Right ventricle myocardium superior (tissue), 1 donor: ENCODE measurements at places on chromosomes 6 and 20.

DNA sequence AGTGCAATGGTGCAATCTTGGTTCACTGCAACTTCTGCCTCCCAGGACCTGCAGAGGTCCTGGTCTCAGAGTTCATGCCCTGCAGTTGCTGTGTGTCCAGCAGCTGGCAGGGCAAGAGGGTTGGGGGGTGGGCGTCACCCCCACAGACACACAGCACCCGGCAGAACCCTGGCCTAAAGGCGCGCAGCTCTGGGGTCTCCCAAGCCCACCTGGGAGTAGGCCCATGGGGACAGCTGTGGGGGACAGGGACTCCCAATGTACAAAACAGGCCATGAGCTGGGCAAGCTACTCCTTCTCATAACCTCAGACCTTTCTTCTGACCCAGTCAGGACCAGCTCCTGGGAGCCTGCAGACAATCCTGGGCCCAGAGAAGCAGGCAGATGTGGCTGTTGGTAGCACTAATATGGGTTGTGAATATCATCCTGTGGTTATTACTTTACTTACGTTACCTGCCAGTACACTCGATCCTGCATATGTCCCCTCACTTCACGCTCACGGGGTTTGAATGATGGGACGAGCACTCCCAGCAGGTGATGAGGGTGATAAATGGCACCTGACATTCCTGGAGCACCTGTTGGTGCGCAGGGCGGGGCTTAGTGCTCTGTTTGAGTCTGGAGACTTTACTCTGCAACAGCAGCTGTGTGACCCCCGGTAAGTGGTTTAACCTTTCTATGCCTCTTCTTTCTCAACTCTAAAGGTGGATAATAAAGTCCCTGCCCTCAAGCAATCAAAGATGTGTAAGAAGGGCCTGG is 39.9 kb upstream of the SULF2 start:
- no peak for DNase-seq

DNA sequence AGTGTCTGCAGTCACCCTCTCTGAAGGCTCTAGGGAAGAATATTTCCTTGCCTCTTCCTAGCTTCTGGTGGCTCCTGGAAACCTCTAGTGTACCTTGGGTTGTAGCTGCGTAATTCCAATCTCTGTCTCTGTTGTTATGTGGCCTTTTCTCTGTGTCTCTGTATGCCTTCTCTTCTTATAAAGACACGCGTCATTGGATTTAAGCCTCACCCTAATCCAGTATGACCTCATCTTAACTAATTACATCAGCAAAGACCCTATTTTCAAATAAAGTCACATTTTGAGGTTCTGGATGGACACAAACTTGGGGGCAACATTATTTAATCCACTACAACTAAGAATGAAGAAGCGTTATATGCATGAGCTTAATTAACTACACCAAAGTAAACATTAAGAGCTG is 111.4 kb upstream of the ZNF184 start:
- no peak for DNase-seq

DNA sequence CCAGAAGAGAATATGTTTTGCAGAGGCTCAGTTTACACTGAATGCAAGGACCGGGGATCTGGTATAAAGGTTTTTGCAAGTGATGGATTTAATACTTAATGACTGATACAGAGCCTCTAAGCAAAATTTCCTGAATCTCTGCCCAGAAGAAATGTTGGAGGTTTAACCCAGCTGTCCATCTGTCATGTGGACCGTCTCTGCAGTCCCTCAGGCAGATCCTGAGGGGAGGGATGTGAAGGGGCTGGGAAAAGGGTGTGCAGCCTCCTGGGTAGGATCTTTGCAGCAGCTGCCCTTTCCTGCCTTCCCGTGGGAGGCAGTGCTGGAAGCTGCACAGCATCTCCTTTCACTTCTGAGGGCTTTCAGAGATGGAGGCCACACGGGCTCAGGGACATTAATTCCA is 207.0 kb downstream of the SLC24A3 start:
- DNase-seq = no peak

DNA sequence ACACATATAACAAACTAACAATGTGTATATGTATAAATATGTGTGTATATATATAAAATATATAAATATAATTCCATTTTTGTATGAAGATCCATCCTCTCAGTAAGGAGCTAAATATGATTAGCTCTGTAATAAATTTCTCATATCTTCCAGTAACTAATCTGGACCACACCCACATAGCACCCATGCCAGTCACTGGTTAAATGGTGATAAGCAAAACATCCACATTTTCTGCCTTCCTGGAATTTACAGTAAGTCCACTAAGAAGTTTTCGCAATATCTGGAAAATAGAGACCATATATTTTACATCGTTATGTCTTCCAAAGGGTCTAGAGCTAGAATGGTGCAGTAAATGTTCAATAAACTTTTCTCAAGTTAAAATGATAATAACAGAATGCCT is 151.5 kb upstream of the STMND1 start:
- no peak for DNase-seq

GRCh38 chr6:18997375-18997826 is 610.3 kb downstream of the RNF144B start:
- no peak for DNase-seq

DNA sequence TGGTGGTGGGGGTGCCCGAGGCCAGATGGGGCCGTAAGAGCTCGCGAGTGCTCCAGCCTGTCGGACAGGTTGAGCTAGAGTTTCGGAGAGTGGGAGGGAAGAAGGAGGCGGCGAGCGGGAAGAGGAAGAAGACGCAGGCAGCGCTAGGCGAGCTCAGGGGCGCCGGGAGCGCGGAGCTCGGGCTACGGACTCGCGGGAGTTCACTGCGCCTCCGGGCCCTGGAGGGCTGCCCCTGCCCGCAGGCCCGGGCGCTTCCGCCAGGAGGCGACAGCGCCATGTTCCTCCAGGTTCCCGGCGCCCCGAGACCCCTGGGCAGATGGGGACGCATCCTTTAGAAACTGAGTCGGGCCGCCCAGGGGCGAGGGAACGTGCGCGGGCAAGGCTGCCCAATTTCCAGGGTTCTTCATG is 984 bp downstream of the TFAP2C start:
- peak; percentile 47 for DNase-seq

GRCh38 chr6:151292974-151293687 is 53.4 kb downstream of the AKAP12 start:
- DNase-seq = no peak

DNA sequence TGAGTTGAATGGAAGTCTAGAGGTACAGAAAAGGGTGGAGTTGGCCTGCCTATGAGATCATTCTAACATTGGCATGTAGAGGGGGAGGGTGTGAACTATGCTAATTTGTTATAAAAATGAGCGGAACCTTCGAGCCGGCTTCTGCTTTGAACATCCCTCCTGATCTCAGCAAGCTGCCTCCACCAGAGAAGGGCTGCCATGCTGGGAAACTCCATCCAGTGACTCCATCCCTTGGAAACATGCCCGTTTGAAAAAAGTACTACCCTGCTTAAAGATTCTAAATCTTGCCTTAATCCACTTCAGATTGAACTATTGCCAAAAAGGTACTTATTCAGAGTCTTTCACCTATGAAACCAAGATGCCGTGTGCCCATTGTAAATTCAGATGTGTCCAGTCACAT is 43.6 kb upstream of the TMEM170B start:
- no peak for DNase-seq

- no peak for DNase-seq
These were observed 45.5 kb downstream of the STX11 start for GRCh38 chr6:144195671-144196270.

- no peak for DNase-seq
These were observed 81.6 kb upstream of the PREP start for GRCh38 chr6:105484238-105485161.

- DNase-seq = no peak
These were observed 3.3 kb downstream of the KCNQ2 start for GRCh38 chr20:63469019-63469712.

- no peak for DNase-seq
These were observed 69.0 kb downstream of the SAMD5 start for GRCh38 chr6:147577488-147577887.

DNA sequence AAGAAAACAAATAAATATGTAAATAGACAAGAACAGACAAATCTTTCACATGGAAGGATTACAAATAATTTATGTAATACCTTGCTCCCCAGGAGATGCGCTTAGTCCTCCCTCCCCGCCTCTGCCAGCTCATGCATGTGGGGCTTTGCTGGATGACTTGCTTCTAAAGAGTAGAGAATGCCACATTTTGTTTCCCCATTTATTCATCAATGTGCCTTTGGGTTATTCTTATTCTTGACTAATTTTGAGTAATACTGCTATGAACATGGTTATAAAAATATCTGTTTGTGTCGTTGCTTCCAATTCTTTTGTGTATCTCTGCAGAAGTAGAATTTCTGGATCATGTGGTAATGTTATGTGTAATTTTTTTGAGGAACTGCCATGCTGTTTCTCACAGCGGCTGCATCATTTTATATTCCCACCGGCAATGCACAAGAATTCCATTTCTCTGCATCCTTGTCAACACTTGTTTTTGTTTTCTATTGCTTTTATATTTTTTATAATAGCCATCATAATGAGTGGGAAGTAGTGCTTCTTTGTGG is 23.8 kb upstream of the DUSP22 start:
- no peak for DNase-seq

DNA sequence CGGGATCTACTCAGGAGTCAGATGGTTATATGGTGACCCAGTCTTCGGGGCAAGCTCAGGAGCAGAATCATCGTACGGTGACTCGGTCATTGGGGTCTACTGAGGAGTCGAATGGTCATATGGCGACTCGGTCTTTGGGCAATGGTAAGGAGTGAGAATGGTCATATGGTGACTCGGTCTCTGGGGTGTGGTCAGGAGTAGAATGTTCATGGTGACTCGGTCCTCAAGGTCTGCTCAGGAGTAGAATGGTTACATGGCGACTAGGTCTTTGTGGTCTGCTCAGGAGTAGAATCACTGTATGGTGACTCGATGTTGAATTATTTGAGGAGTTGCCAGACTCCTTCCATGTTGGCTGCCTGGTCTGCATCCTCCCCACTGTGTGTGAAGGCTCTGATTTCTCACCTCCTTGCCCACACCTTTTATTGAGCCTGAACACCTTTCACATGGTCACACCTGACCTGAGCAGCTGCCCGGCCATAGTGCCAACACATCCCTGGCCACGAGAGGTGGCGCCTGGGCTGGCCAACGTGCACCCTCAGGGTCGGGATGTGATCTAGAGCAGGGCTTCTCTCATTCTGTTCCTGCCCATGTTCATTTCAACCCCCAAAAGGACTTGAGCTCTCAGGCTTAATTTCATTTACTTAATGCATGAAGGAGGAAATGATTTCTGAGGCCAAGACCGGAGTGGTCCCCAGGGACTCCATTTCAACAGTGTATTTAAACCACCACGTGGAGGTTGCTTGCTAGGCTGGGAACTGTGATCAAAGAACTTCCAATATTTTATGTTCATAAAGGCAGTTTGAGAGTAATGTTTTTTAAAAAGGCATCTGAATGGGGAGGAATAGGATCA is 119.5 kb downstream of the PHACTR3 start:
- DNase-seq = no peak

DNA sequence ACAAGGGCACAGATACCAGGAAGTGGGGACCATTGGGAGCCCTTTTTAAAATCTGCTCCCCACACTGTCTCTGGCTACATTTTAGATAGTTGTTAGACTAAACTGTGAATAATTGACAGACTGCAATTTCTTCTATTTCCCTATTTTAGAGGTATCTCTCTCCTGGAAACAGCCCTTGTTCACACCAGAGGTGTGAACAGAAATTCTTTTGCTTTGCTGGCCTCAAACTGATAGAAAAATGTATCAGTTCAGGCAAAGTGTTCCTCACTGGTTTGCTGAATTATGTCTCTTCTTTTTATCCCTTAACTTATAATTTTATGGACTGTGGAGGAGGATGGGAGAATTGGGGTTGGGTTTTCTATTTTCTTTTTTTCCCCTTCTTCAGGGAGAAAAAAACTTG is 513.2 kb upstream of the SULF2 start:
- DNase-seq = no peak

GRCh38 chr20:49786668-49787370 is 25.8 kb upstream of the SLC9A8 start:
- no peak for DNase-seq

DNA sequence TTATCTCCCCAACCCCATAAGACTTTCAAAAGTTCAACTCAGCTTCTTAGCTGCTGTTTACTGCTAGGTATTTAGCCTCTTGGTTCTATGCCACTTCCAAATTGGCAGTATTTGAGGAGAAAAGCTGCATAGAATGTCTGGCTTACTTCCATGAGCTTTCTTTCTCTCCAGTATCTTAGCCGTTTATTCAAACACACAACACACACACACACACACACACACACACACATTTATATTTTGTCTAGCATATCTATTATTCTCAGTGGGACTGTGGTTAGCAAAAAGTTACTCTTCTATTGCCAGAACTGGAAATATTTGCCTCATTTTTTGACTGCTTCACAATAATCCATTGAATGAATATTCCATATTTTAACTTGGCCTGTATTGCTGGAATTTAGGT is 634.2 kb upstream of the IMPG1 start:
- DNase-seq = no peak

- DNase-seq = no peak
These were observed 2.5 kb downstream of the KCNK5 start for GRCh38 chr6:39226639-39227329.

- no peak for DNase-seq
These were observed 332.9 kb downstream of the CDKAL1 start for GRCh38 chr6:20866935-20867703.

DNA sequence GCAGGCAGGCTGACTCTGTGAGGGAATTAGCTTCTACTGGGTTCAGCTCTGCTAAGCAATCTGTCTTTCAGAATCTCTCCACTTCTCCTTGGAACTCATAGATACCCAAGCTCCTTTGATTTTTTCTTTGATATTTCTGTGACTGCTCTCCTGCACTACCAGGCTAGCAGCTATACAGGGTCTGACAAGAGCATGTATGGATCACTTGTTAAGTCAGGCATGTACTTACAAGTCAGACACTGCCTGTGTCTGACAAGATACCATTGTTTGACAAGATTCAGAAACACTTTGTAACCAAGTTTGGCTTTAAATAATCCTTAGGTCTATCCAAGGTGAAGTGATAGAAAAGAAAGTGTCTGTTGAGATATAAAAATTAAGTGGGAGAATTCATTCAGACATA is 79.5 kb downstream of the SESN1 start:
- no peak for DNase-seq

- DNase-seq = no peak
These were observed 41.1 kb upstream of the MAP3K4 start for GRCh38 chr6:160950507-160950906.

DNA sequence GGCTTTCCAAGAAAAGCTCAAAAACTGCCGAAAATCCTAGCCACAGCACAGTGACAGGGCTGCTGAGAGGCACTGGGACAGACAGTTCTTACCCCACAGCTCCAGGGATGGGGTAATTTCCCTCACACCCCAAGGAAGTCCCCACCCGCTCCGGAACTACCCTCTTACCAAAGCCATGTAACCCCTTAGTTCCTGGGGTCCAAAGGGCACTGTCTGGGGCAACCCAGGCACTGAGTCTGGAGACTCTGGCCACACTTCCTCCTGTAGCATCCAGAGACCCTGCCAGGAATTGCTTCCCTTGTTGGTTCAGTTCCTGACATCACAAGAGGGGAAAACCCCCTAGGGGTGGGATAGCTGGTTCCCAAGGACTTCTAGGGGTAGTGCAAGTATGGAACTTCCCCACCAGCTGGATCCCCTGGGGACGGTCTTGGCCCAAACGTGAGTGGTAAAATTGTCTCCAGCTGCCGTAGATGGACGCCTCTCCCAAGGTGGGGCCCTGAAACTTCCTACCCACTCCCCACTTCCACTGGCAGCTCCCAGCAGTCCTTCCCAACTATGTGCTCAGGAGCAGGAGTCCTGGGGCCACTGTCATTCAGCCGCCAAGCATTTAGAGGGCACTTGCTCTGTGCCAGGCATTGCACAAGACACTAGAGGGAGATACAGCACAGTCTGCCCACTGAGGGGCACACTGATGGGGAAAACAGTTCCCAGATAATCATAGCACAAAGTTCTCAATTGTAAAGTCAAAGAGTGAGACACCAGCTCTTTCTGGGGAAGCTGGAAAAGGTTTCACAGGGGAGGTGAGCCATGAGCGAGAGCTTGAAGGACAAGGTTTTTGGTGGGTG is 17.2 kb upstream of the HCK start:
- DNase-seq = no peak
